Glomerular endothelial cell (primary cell): ENCODE measurements at places on chromosomes 5 and 9. TPM values are rescaled to one million over a fixed set of nuclear protein-coding genes. Genes with fewer than 3 reads are reported as not detected.

DNA sequence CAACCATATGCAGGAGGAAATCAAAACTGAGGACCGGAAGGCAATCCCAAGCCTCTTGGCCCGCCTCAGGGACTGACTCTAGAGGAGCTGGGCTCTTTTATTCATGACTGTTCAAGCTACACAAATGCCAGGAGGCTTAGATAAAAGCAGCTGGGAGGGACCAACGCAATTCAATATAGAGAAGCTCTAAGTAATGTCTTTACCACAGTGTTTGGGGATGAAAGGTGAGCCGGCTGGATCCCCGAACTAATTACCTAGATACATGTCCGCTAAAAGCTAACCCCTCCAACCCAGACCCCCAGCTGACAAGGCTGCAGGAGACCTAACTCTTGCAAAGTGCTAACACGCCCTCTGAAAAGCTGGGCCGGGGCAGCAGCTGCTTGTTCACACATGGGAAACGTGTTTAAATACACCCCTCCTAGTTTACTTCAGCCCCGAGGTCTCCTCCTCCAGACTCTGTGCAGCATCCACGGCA is 67.5 kb downstream of the TLE1 start:
- no peak for DNase-seq

DNA sequence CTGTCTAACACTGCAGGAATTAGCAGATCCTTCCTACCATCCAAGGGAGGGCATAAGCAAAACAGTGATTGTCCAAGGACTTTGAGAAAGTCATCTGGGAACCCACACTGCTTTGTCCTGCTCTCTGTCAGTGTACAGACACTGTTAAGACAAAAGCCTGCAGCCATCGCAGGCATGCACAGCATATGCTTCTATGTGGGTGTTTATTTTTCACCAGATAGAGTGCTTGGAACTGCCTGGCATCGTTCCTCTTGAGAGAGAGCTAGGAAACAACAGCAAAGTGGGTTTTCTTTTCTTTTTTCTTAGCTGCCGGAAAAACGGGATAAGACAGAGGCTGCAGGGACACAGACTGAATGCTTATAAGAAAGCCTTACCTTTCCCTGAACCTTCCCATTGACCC is 212.3 kb downstream of the ICE1 start:
- DNase-seq, result no peak

DNA sequence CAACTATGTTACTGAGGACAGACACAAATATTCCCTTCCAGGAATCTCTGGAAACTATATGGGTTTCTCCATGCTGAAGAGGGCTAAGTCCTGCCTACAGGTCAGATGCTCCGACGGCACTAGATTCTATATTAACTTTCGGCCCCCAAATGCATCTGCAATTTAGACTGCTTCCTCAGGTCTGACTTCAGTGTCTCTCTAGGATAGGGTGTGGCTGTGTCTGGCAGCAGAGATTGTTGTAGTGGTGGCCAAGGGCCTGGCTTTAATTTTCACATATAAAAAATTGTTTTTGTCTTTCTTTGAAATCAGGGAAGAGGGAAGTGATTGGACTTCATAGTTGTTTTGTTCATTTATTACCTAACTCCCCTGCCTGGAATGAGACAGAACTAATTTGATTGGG is 101.8 kb downstream of the PJA2 start:
- DNase-seq, result no peak

- DNase-seq, result no peak
Measured at GRCh38 chr9:110810262-110810976, 141.8 kb downstream of the MUSK start.

Gene CCL21
- total RNA-seq, result 0.19 and 0.64 TPM in 2 replicates

Gene CCDC183
- total RNA-seq, result 0.41 and 0.48 TPM in 2 replicates

Gene GHR
- total RNA-seq, result 0.35 and 1.8 TPM in 2 replicates

Gene FABP6
- 0.35 TPM in 1 of 2 replicates, not detected in the other for total RNA-seq
